ENCODE measurements at places on chromosomes 13 and 19.
A peak's percentile ranks its signal among the peaks of the same experiment; 100 is the strongest.

DNA sequence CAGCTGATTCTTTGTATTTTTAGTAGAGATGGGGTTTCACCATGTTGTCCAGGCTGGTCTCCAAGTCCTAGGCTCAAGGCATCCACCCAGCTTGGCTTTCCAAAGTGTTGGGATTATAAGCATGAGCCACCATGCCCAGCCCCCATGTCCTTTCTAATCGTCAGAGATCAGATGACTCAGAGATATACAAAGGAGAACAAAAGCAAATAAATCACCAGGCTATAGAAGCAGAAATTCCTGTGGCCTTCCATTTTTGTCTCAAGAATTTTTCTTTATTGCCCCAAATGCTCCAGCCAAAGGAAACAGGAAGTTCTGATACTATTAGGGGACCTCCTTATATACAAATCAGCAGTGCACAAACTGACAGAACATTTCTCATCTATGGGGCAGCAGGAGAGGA is 207.8 kb downstream of the RFC3 start:
- DNase-seq: no peak

DNA sequence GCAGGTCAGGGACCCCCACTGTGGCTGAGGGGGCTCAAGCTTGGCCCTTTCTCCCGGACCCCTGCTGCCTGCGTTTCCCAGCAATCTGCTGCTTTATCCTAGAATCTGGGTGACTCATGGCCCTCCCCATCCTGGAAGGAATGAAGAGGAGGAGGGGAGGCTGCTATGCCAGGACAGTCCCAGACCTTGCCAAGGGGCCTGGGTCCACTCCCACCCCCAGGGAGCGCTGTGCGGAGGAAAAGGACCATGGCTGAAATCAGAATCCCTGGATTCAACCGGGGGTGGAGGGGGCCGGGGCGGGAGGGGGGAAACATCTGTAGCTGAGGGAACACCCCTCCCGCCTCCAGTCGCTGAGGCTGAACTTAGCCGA is 20.5 kb downstream of the ZNF114 start:
- no peak for DNase-seq

GRCh38 chr13:21012841-21013681 is 48.3 kb downstream of the LATS2 start:
- DNase-seq: no peak

DNA sequence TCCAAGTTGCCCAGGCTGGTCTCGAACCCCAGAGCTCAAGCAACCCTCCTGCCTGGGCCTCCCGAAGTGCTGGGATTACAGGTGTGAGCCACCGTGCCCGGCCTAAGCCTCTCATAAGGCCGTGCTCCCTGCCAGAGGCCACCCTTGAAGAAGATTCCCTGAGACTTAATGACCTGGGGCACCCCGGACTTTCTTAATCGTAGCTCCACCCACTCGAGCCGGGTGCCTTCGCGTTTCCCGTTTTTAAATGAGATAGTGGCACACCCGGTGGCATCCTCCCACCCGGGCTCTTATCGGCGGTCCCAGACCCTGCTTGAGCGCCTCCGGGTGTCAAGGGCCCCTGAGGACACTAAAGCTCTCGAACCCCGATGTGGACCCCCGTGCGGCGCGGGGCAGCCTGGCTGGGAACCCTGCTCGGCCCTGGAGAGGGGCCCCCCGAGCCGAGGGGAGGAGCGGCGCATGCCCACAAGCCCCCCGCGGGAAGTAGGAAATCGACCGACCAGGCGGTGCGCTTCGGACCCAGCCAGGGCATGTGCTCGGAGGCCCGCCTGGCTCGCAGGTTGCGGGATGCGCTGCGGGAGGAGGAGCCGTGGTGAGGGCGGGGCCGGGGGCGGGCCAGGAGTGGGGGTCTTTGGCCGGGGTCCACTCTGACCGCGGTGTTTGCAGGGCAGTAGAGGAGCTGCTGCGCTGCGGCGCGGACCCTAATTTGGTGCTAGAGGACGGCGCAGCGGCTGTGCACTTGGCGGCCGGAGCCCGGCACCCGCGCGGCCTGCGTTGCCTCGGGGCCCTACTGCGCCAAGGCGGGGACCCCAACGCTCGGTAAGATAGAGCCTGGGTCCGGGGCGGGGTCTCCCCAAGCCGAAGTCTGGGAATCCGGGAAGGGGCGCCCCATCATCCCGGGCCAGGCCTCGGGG is at the start of gene ANKLE1:
Gene ANKLE1 (plus strand): TSS at position 511 of the 914 bp plus-strand sequence. CDS start 20 bp downstream, at position 531.
- DNase-seq: peak; percentile 53

DNA sequence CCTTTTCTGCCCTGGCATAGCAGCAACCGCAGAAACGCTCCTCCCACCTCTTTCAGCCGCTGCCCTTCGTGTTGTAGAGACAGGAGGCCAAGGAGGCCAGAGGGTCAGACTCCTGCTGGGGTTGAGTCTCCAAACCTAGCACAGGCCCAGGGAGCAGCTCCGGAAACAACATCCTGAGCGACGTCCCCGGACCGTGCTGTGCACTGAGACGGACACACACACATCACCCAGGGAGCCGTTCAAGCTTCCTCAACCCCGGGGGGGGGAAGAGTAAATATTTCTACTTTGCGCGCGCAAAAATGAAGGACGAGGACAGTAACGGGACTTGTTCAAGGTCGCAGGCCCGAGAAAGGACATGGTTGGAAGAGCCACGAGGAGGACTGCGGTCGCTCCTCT is 657 bp downstream of the ZNF550 start:
- DNase-seq: no peak

DNA sequence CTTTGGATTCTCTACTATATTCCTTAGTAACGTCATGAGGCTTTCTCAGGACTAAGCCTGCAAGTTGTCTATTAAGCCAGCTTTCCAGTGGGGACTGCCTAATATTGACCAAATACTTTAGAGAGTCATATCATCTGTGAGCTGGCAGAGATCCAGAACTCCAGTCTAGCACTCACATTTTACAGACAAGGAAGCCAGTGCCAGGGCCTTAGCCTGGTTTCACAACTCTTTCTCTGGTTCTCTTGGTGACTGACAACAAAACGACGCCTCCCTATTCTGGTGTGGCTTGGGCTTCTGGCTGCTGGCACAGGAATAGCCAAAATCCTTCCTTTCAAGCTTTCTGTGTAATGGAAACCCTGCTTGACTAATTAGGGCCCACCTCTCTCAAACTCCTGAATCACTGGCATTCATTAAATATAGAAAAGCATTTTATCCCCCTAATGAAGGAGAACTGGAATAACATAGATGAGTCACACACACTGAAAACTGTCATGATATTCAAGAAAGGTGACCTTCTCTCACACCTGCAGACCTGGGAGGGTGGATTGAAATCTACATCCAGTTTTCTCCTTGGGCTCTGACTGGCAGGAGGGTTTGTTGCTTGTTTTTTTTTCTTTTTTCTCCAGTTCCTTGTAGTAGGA is 75.2 kb upstream of the UBL3 start:
- DNase-seq: no peak

- DNase-seq: peak; percentile 70
These were observed 44.1 kb upstream of the RANBP3 start for GRCh38 chr19:6021878-6022569.

DNA sequence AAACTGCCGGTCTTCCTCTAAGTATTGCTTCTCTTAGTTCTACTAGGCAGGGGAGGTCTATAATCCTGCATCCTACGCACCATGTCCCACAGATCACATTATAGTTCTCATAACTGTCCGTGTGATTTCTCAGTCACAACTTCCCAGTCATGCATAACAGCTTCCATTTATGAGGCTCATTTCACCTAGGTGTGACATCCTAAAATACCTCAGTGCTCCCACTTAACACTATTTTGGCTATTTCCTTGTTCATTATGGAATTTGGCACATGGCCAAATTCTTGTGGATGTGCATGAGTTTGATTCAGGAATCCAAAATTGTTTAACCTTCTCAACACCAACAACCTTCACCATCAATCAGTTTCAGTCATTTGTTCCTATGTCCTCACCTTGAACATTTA is 989.9 kb downstream of the OLFM4 start:
- DNase-seq: no peak

DNA sequence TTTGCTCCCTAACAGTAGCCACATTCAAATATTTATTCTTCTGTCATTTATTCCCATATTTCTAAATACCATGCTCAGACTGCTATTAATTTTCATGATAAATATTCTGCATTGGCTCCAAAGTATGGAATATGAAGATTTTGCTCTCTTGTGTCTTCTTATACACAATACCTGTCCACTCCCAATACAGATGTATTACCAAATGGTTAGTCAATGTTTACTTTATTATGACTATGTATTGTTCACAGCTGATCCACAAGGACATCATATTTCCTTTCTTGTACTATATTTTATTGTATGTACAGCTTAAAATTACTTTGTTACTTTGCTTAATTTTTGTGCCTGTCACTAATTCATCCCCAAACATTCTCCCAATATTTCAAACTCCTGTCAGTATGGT is 322.3 kb downstream of the OXGR1 start:
- no peak for DNase-seq

GRCh38 chr19:29139227-29139626 is 73.7 kb downstream of the UQCRFS1 start:
- DNase-seq: no peak

DNA sequence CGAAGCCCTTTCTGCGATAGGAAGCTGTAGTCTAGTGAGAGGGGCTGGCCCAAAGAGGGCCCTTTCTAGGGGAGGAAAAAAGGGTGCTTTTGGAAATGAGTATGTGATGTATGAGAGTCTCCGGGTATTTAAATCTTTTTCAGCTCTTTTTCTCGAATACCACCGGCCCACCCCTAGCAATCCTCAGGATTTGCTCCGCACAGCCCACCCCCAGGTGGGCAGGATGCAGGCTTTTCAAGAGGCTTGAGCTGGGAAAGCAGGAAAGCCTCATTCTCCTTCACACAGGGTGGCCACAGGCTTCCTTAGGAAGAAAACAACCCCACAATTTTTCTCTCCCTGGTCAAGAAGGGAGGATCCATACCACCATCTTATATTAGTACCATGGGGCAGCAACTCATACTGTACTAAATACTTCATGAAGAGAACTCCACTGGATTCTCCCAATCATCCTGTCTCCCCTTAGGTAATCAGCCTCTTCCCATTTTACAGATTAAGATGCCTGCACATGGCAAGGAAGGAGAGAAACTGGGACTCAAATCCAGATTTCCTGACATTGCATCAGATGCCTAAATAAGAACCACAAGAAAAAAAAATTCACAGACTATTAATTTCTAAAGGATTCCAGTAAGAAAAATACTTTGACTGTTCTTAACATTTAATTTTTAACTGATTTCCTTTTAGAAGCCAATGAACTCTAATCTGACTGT is 84.4 kb downstream of the STK24 start:
- DNase-seq: no peak

GRCh38 chr19:52658595-52658994 is 20.4 kb upstream of the ZNF83 start:
- no peak for DNase-seq

- DNase-seq: no peak
These were observed 33.2 kb downstream of the KCTD12 start for GRCh38 chr13:76852986-76853385.

GRCh38 chr13:35927567-35928021 is 203.6 kb downstream of the DCLK1 start:
- no peak for DNase-seq

GRCh38 chr19:56367829-56368711 is 25.3 kb downstream of the ZNF582 start:
- peak; percentile 78 for DNase-seq

DNA sequence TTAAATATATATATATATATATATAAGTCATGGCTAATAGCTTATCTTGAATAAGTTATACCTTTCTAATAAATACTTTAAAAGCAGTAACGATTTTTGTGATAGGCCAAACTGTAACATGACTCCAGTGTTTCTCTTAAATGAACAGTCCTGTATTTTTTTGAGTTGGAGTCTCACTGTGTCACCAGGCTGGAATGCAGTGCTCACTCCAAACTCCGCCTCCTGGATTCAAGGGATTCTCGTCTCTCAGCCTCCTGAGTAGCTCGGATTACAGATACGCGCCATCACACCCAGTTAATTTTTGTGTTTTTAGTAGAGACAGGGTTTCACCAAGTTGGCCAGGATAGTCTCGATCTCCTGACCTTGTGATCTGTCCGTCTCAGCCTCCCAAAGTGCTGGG is 814.2 kb upstream of the SLITRK5 start:
- DNase-seq: no peak

- DNase-seq: no peak
These were observed 1.5 kb upstream of the OBI1 start for GRCh38 chr13:78660495-78660857.

GRCh38 chr13:48113756-48114130 is 18.8 kb upstream of the MED4 start:
- DNase-seq: no peak

DNA sequence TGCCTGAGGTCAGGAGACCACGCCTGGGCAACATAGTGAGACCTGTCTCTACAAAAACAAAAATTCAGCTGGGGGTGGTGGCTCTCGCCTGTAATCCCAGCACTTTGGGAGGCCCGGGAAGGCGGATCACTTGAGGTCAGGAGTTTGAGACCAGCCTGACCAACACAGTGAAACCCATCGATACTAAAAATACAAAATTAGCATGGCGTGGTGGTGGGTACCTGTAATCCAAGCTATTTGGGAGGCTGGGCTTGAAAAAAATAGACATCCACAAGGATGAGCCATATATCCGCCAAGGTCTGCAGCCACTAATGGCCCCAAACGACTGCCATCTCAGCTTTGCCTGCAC is 3.1 kb downstream of the RPS16 start:
- DNase-seq: no peak

- DNase-seq: no peak
These were observed 932.3 kb downstream of the EFNB2 start for GRCh38 chr13:105602956-105603670.

GRCh38 chr13:39038569-39039030 is 344 bp downstream of the NHLRC3 start:
- DNase-seq: peak; percentile 63

DNA sequence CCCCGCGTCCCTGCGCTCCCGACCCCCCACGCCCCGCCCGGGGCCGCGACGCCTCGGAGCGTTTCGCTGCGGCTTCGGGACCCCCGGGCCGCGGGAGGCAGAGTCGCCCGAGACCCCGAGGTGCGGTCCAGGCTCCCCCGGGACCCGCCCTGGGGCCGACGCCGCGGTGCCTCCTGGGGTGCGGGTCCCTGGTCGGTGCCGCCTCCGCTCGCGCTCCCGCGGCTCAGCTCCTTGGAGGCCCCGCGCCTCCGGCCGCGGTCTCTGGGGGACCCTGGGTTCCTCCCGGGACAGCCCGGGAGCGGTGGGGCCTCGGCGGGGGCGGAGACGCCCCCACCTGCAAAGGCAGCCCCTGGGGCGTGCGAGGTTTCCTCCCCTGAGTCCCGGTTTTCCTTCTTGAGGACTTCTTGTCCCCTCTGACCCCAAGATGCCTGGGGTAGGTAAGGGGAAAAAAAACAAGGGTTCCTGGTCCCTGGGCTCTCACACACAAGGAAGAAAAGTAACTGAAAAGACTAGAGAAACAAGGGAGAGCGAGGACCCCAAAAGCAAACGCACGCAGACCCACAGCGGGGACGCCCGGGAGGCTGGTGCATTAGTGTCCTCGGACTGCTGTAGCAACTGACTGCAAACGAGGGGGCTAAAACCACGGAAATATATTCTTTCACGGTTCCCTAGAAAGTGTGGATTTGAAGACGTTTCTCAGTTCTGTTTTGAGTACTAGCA is 740 bp downstream of the ZNF555 start:
- no peak for DNase-seq

DNA sequence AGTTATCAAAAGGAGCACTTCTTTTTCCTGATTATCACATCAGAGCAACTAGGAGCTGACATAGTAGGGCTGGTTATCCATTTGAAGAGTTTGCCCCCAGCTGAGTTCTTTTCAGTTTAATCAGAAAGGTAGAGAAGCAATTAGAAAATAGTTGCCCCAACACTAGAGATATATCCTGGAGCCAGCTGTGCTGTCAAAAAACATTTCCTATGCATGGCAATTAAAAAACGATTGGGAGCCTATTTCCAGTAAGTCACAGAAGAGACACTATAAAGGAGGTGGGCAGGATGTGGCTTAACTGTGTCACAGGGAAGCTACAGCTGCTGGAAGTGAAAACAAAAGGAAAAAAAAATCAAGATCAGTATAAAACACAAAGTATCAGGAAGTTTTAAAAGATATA is 155.7 kb upstream of the SLITRK1 start:
- no peak for DNase-seq

All from activated T-cell treated with anti-CD3 and anti-CD28 coated beads for 48 hours (primary cell).